Daoy (cell line): ENCODE measurements at places on chromosomes 4 and X. TPM values are rescaled to one million over a fixed set of nuclear protein-coding genes. Genes with fewer than 3 reads are reported as not detected.
A peak's percentile ranks its signal among the peaks of the same experiment; 100 is the strongest.

Gene CISD2
- total RNA-seq = 28.8 and 69.4 TPM in 2 replicates

- peak; percentile 10 for DNase-seq
Measured at GRCh38 chr4:81166458-81167160, 48.4 kb downstream of the PRKG2 start.

Gene SLC26A1
- 0.57 TPM in 1 of 2 replicates, not detected in the other for total RNA-seq

DNA sequence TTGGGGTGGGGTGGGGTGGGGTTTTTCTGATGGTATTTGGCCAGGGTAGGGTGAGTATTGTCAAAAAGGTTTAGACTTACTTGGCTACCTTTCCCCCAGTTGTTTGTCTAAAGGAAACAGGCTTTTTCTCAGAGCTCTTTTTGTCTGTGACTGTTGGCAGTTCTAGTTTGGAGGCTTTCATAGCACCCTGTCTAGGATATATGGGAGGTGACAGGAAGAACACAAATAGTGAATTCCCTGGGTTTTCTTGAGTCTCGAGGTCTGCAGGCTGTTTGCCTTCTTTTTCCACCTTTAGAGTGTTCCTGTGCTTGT, 13.5 kb downstream of the RPS6KA3 start:
- DNase-seq = no peak

Gene SH3BP2
- 14.0 and 16.9 TPM in 2 replicates for total RNA-seq

GRCh38 chr4:15354371-15355297, 73.2 kb upstream of the C1QTNF7 start:
- DNase-seq = no peak

GRCh38 chr4:176849076-176849475, 56.4 kb upstream of the VEGFC start:
- DNase-seq = no peak

DNA sequence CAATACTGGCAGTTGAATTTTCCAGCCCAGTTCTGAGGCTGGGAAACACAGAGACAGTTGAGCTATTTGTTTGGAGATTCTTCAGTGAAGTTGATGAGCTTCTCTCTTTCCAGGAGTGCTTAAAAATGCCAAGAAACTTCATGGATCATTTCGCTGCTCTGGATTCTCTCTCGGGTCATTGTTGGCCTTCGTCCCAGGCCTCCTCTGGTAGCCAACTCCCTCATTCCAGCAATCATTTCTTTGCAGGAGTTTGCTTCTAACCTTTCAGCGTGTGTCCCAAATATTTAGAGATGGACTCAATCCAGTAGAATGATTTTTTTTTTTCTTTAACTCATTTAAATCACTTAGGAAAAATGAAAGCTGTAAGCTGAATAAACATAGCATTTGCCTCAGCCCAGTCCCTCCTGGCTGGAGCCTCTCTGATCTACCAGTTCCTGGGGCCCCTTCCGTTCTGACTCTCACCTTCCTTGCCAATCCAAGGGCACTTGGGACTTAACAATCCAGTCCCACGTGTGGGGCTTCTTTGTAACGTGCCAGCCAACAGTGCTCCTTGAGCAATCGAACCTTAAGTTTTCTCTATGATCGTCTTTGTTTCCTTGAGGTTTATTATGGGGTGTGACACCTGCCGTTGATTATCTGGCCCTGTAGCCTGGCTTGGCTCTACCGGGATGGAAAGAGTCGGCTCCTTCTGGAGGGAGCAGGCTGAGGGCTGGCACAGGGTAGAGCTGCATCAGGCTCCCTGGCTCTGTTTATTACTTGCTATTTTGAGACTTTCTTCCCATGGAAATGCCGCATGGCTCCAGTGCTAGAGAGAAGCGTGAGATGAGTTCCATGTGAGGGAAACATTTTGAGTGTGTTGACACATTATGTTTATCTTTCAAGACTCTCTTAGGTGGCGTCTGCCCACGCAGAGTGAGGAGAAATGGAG, 80.4 kb upstream of the GPC4 start:
- DNase-seq = peak; percentile 11

DNA sequence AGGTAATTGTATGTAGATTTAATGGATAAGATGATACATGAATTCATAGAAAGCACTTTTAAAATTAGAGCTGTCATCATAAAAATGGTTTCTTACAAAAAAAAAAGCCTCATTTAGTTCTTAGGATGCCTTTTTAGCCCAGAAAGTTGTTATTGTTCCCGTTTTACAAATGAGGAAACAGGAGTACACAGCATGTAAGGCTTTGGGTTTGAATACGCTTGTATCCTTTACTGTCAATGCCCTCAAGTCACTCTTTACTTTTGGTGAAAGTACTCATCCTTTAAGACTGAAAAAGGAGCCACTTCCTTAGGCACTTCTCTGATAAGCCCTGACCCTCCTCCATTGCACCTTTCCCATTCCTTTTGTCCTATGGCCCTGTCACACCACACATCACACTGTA, 4.9 kb downstream of the EREG start:
- no peak for DNase-seq
